ENCODE measurements at places on chromosomes 4 and X.

DNA sequence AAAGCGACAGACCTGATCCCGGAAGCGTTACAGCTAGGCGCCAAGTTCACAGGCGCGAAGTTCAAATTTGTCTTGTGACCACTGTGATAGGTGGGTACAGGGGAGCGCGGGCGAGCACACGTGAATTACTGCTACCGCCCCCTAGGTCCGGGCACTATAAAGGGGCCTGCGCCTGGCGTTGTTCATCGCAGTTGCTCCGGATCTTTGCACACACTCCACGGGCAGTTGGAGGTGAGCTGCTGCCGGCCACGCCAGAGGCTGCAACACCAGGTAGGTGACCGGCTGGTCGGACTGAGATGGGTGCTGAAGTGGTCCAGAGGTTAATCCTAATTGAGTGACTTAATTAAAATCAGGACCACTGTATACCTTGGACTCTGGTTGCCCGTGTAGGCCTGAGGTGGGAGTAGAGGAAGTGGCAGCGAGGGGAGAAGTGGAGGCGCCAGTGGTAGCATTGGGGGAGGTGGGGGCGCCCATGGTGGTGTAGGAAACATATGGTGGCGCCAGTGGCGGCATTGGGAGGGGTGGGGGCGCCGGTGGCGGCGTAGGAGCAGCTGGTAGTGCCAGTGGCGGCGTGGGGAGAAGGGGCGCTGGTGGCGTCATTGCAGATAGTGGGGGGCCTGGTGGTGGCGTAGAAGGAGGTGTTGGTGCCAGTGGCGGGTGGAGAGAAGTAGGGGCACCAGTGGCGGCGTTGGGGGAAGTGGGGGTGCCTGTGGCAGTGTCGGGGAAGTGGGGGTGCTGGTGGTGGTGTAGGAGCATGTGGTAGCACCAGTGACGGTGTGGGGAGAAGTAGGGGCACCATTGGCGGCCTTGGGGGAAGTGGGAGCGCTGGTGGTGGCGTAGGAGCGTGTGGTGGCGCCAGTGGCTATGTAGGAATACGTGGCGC lies at the start of gene GCNA:
Gene GCNA, plus strand, starts transcription at position 185 of the 883 bp plus-strand sequence. CDS start 2,385 bp downstream, outside the sequence.
- DNase-seq: no peak

DNA sequence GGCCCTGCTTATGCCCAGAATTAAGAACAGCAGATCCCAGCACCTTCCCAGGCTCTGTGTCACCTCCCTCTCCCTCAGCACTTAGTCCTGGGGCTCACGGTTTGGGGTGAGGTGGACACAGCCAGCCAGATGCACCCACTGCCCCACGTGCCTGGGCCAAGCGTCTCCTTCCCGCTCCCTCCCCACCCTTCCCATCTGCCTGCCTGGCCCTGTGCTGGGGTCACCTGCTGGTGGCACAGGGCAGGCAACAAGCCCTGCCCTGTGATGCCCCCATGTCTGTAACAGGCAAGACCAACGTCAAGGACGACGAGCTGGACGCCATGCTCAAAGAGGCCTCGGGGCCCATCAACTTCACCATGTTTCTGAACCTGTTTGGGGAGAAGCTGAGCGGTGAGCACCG lies 5.3 kb downstream of the MYL5 start:
- DNase-seq: no peak

- no peak for DNase-seq
Observed at GRCh38 chr4:53485658-53486040, 105.6 kb downstream of the LNX1 start.

GRCh38 chr4:25797136-25797535 lies 65.7 kb downstream of the SEL1L3 start:
- DNase-seq: no peak

- DNase-seq: no peak
Observed at GRCh38 chrX:16666541-16666940, 16.6 kb downstream of the S100G start.

- no peak for DNase-seq
Observed at GRCh38 chr4:45931154-45931553, 192.7 kb downstream of the GABRG1 start.

- DNase-seq: no peak
Observed at GRCh38 chrX:52140020-52140419, 44.7 kb upstream of the MAGED4 start.

GRCh38 chrX:77622672-77623071 lies 163.3 kb downstream of the ATRX start:
- no peak for DNase-seq

GRCh38 chrX:147838465-147839131 lies 73.1 kb upstream of the FMR1 start:
- DNase-seq: peak; percentile 31

DNA sequence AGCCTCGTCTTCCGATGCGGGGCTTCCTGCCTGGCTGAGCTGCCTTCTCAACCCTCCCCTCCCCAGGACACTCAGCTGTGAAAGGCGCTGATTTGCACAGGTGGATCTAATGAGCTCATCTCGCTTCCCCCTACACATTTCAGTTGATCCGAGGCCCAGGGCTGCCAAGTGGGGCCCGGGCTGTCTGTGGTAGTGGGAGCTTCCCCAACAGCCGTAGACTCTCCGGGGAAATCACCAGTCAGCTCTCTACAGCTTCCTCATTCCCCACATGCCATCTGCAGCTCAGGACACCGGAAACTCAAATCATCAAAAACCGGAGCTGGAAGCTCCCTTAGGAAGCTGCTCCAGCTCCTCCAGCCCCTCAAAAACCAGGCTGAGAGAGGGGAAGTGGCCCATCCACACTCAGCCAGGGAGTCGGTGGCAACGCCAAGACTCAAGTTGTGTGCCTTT lies 56.2 kb downstream of the SMIM20 start:
- DNase-seq: peak; percentile 5

DNA sequence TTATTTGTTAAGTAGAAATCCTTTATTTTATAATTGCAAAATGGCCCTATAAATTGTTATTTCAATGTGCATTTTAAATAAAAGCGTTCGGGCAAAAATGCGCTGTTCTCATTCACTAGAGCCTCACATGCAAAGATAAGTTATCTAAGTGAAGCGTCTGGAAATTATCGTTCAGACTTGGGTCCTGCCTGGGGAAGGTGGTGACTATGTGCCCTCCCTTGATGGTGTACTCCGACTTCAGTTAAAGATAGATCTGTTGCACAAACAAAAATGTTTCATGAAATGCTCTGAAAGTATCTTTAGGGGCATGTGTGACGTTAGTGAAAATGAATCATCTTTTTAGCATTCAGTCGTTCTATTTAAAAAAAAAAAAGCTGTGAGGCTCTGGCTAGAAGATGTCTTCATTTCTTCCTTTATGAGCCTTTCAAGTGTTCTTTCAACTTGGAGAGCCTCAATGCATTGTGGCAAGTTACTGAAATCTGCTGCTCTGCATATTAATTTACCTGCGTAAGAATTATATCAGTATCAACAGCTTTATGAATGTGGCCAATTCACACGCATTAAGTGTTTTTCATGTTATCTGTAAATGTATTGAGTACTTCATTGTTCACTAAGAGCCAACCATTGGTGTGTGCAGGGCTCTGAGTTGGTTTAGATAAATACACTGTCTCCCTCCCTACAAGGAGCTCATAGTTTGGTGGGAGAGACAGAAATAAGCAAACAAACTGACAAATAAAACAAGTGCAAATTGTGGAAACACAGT lies 83.0 kb downstream of the AFF1 start:
- no peak for DNase-seq

GRCh38 chr4:129314781-129315180 lies 218.8 kb downstream of the C4orf33 start:
- no peak for DNase-seq

DNA sequence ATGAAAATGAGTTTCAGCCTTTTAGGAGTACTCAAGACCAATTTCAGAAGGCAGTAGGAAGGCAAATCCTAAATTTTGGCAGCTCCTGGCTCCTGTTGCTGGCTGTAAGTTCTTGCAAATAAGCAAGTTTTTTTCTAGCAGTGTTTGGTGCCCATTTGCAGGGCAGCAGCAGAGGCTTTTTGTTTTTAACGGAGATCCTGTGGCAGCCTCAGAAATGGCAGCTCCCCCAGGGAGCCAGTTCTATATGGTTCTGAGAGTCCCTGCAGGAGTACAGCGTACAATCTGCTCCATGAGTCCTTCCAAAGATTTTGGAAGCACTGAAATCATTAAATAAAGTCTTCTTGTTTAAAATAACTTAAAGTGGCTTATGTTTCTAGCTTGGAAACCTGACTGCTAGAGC lies 171.9 kb downstream of the NDST4 start:
- DNase-seq: no peak

Measured in NCI-H1092 treated with DMSO at 0.1 percent for 48 hours (cell line).